ENCODE measurements at places on chromosomes 4 and X. TPM values are rescaled to one million over a fixed set of nuclear protein-coding genes. Genes with fewer than 3 reads are reported as not detected.

The GLRB gene
- 11.6 TPM for total RNA-seq

The SUPT20HL2 gene
- not detected for total RNA-seq

The F11 gene
- total RNA-seq = not detected

The CT45A3 gene
- total RNA-seq = not detected

The MAP3K15 gene
- total RNA-seq = 2.2 TPM

Data from kidney epithelial cell (primary cell).